Activated naive CD4-positive, alpha-beta T cell (primary cell): ENCODE measurements at places on chromosomes 6 and 20.

GRCh38 chr6:22476811-22477390 is 92.5 kb upstream of the HDGFL1 start:
- DNase-seq = no peak

DNA sequence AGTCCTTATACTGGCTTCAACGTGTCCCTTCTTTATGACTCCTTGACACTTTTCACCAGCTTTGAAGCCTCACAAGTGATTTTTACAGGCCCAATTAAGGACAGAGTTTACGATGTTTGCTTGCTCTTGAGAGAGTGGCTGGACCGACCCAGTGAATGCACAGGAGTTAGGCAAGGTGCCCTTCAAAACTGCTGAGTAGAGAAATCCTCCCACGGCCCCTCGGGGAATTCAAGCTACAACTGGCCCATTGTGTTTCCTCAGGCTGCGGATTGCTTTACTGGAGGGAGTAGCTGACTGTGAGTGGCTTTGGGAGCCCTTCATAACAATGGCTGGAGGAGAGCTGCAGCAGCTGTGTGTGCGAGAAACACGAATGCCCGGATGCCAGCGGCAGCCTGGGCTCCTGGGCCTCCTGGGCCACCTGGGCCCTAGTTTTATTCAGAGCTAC is 50.0 kb downstream of the SGK1 start:
- DNase-seq = no peak

- no peak for DNase-seq
Measured at GRCh38 chr6:138397128-138398122, 6.6 kb upstream of the HEBP2 start.

- no peak for DNase-seq
Measured at GRCh38 chr6:24446670-24447069, 42.7 kb downstream of the GPLD1 start.

- no peak for DNase-seq
Measured at GRCh38 chr6:109059571-109060021, 35.0 kb downstream of the SESN1 start.

DNA sequence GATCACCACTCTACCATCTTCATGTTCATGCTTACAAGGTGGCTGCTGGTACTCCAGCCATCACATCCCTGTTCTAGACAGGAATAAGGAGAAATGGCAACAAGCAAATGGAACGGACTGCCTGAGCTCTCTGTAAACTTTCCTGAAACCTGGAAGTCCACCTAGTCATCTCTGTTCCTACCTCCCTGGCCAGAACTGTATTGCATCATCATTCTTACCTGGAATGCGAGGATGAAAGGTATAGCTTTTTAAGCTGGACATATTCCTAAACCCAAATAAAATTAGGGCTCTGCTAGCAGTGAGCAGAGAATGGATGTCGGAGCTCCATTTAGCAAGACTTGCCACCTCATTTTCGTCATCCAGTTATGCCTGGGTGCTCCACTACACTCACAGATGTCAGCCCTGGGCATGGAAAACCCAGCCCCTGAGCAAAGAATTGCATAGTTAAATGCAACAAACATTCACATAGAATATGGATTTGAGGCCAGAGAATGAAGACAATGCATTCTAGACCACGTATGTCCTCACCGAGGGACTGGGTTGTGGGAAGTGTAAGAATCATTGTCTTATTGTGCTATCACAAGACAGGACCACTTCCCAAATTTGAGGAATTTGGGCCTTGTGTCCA is 214.3 kb upstream of the CDYL start:
- no peak for DNase-seq

- no peak for DNase-seq
Measured at GRCh38 chr6:44685213-44685612, 297.7 kb downstream of the CDC5L start.

DNA sequence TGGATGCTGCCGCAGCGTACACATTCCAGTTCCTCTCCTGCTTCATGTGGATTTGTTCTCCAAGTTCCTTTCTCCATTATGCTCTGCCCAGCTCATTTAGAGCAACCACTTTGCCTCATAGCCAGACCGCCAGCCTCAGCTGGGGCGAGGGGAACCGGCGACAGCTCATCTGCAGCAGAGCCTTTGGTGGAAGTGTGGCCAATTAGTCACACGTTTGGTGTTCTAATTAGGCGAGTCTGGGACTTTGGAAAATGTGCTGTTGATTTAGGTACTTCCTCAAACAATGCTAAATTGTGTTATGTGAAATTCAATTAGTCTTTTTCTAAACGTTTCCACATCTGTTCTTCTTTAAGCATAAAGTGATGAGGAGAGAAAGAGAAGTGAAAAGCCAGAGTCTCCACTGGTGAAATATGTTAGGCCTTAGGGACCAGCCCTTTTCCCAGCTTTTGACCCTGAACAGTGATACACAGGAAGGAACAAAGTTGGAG is 217.9 kb downstream of the TBX18 start:
- DNase-seq = no peak

GRCh38 chr20:32898729-32899128 is 40.0 kb downstream of the EFCAB8 start:
- DNase-seq = no peak

GRCh38 chr6:35496036-35496840 is 641 bp downstream of the TEAD3 start:
- no peak for DNase-seq

GRCh38 chr6:168451805-168452517 is 11.0 kb downstream of the SMOC2 start:
- DNase-seq = no peak

GRCh38 chr6:33952016-33952415 is 148.2 kb upstream of the MLN start:
- no peak for DNase-seq

DNA sequence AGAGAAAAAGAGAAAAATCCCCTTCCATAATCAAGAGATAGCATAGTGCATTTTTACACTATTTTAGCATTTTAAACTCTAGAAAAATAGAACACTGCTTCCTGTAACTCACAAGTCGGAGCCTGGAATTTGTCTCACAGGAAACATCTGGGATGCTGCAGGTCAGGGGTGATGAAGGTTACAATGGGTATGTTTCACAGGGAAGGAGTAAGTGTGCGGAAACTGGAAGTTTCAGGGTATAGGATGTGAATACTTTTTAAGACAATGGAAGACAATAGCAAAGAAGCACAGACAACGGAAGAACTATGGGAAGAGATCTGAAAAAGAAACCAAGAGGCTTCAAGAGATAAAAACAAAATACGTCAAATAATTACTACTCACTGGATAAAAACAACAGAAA is 361.0 kb upstream of the MARCKS start:
- no peak for DNase-seq
